ENCODE measurements at places on chromosomes 13 and 19.
A peak's percentile ranks its signal among the peaks of the same experiment; 100 is the strongest.

GRCh38 chr13:98129059-98129746, 13.7 kb upstream of the FARP1 start:
- DNase-seq, result no peak

DNA sequence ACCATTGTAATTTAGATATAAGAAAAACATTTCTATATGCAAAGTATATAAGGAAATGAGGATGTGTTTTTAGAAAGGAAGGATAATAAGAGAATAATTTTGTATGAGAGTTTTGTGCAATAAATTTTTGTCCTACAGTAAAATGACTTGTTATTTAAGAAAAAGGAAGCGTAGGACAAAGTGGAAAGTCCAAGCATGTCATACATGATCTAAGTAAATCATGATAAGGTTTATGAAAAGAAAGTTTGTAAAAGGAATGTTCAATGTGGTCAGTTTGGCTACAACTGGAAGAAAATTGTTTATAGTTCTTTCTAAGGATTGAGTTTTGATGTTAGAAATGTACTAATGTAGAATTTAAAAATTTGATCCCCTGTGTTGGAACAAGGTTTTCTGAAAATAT, 222.3 kb downstream of the KATNAL1 start:
- no peak for DNase-seq

GRCh38 chr13:102260256-102260655, 141.6 kb downstream of the FGF14 start:
- no peak for DNase-seq

DNA sequence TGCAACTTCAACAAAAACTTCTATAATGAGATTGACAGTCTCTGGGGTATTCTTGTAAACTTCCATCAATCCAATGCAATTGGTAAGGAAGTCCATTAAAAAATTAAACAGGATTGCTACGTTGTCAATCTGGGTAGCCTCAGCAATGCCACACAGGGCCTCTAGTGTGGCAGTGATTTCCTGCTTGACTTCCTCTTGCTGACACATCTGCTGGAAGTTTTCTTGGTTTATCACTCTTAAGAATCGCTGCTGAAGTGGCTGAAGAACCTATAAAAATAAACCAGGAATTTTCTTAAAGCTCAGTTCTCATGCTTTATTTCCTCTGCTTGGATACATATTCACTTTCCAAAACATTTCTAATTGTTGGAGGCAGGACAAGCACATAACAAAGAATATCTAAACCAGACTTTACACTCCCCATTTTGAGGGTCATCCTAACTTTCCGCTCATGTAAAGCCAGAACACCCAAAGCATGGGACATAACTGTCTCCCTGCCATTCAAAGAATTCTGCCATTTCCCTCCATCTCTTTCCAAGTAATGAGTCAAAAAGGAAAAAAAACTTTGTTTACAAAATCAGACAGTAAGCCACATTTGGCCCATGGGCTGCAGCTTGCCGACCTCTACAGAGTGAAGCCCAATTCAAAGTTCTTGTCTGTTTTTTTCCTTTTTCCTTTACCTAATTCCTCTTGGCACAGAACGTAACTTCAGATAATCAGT, 23.2 kb upstream of the EEF1AKMT1 start:
- DNase-seq, result no peak

DNA sequence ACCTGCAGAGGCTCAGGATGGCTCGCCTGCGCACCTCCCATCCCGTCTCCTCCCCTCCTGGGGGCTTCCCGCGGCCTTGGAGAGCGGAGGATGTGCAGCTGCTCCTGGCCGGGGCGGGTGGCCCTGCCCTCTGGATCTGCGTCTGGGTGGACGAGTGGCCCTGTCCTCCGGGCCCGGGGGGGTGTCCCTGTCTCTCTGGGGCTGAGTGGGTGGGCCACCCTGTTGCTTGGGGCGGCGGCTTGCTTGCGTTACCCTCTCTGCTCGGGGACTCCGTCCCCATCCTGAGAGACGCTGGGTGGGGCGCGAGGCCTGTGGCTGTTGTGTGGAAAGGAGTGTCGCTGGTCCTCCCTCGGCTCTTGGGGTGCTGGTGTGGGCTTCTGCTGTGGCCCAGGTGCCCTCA, 34.6 kb downstream of the DOT1L start:
- no peak for DNase-seq

DNA sequence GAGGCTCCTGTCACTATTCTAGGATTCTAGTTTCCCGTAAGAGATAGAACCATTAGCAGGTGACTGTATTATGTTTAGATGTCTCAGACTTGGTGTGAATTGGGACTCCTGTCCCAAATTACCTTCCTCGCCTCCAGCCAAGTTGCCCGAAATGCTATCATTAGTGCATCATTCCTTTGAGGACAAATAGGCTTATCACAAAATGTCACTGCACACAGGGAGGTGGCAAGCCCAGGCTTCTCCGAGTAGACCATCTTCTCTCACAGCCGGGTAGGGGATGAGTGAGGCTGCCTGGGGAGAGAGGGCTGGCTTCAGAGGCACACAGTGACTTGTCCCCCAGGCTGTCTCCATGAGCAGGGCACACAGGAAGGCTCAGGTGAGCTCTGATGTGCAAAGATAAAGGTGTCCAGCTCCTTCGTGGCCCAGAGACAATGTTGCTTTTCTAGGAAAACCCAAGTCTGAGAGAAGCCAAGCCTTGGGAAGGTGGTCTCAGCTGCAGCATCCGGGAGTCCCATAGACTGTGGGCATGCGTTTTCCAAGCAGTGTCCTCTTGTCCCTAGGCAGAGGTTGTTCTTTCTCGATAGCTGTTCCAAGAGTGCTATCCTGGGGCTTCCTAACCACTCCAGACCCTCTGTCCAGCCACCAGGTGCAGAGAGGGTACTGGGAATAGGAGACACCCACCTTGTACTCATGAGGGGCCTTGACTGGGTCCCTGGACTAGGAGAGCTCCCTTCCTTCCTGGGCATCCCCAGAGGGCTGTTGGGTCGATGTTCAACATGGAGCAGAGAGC, 163.1 kb upstream of the TSHZ3 start:
- no peak for DNase-seq

DNA sequence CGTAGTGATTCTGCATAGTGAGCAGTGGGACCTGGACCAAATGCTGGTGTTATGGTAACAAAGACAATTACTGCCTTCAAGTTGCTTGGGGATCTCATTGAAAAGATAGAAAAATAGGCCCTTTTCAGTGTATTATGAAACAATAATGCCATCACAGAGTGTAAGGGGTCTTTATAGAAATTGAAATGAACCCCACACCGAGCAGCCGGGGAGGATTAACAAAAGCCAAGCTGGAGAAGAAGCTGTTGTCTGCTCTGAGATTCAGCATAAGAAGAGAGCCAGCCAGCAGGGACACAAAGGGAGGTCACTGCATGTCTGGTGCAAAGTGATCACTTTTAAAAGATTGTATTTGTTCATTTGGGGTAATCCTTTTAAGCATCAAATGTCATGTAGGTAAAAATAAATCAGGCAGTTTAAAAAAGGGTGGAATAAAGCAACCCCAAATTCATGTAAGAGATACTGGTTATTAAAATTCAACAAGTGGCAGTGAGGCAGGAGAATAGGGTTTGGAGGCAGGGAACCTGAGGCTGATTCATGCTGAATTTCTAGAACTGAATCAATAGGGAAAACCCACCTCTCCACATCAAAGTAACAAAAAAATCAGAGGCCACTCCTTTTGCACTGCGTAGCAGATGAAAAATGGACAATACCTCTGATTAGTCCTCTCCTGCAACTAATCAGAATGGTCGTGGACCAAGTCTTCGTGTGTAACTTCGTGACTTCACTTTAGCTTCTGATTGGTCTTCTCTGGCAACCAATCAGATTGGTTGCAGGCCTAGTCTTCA, 1548.3 kb upstream of the SLC10A2 start:
- DNase-seq, result no peak

GRCh38 chr13:27403727-27404385, 20.6 kb upstream of the GTF3A start:
- DNase-seq, result no peak

- no peak for DNase-seq
Measured at GRCh38 chr19:41924151-41925145, 3.8 kb downstream of the ERFL start.

DNA sequence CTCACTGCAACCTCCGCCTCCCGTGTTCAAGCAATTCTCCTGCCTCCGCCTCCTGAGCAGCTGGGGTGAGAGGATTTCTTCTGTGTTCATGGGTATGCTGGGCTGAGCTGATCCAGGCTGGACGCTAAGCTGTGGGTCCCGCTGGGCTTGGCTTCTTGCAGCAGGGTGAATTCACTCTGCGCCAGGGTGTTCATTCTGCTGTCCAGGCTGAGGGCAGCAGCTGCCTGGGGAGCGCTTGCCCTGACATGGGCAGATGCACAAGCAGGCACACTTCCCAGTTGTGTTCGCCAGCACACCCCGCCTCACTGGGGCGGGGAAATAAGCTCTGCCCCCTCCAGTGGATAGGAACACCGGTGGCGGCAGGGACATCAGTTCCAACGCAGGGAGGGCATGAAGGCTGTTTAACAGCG, 7.3 kb upstream of the INAFM1 start:
- no peak for DNase-seq

- DNase-seq, result peak; percentile 11
Measured at GRCh38 chr19:12703046-12703445, 6.6 kb upstream of the FBXW9 start.

DNA sequence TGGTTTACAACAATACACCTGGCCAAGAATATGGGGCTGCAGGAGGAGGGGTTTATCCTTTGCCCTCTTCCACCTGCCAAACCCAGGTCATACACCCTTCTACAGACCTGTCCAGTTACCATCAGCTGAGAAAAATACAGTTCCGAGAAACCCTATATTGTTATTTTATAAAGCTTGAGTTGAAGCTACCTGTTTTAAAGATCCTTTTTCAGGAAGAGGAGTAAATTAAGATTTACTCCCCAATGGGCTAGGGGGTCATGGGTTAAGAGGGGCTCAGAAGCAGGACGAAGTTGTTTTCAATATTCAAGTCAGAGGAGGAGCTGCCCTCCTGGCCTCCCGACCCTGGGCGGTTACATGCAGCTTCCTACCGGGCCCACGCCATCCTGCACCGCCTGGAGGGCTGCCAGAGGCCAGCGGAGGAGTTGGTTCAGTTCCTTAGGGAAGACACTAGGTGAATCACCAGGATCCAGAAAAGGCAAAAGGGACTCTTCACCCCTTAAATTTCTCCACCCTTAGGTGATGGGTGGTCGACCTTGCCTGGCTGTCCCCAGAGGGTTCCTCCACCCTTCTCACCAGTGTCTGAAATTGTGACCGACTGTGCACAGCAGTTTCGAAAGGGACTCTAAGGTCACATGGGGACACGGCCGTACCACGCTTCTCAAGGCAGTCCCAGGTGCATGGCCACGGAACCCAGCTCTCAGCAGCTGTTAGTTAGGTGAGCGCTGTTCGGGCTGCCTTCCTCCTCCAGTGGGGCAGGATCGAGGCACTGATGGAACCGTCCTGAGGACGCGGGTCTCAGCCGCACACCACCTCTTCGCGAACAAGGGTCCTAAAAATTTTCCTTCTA, 1.2 kb downstream of the GJB2 start:
- DNase-seq, result no peak

DNA sequence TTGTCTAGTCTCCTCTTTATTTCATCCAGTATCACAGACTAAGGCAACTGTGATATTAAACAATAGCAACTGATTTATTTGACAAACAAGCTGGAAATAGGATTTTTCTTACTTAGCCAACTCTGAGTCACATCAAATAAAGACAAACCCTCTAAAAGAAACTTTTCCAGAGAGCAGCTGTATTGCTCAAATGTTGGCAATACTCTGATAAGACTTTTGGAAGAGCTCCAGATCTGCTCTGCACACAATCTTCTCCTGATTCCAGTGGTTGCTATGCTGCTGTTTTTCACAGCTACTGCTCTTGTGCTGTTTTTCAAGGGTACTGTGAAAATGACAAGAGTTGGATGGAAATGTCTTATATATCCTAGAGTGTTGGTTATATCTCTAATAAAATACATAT, 1479.2 kb downstream of the SLITRK5 start:
- no peak for DNase-seq

DNA sequence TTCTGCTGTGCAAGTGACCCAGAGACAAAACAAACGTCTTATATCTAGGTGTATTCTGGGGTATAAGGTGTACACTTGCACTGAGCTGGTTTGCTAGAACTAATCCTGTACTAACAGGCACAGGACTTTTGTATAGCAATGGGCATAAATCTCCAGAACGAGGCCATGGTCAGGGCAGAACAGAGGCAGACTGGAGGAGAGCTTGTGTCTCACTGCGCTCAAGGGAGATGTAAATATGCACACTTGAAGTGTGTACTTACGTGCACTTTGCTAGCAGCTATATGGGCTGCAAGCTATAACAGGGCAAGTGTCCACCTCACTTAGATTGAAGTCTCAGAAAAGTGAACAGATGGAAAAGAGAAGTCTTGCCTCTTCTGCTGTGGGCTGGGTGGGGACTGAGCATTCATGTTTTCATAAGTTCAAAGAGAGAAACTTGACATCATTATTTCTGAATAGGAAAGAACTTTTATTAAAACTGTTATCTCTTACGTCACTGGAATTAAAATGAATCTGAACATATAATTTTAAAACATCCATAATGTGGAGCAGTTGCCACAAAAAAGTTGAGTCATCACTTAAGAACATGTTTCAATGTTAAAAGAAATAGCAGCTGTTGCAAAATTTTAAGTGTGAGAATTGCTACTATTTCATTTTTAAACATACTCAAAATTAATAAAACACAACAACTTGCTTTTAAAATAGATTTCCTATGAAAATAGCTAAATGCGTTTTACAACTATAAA, 888.3 kb downstream of the PCDH9 start:
- no peak for DNase-seq

DNA sequence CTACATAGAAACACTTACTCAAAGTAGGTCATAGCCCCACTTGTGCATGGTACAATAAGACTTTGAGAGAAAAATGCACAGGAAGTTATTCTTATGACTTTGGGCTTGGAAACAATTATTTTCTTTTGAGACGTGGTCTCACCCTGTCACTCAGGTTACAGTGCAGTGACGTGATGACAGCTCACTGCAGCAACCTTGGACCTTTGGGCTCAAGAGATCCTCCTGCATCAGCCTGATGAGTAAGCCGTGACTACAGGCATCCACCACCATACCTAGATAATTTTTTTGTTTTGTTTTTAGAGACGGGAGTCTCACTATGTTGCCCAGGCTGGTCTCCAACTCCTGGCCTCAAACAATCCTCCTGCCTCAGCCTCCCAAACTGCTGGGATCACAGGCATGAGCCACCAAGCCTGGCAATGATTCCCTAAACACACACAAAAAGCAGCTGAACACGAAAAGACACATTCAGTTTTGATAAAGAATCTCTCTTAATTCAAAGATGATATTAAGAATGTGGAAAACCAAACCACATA, 17.9 kb downstream of the NLRP9 start:
- DNase-seq, result no peak
